ENCODE measurements at places on chromosomes 13 and 19.
A peak's percentile ranks its signal among the peaks of the same experiment; 100 is the strongest.

GRCh38 chr13:27465611-27466010 lies 15.2 kb upstream of the MTIF3 start:
- DNase-seq = no peak

GRCh38 chr19:35380450-35381124 lies 9.7 kb downstream of the GPR42 start:
- DNase-seq = no peak

GRCh38 chr19:43798546-43799409 lies 3.5 kb downstream of the LYPD5 start:
- DNase-seq = no peak

DNA sequence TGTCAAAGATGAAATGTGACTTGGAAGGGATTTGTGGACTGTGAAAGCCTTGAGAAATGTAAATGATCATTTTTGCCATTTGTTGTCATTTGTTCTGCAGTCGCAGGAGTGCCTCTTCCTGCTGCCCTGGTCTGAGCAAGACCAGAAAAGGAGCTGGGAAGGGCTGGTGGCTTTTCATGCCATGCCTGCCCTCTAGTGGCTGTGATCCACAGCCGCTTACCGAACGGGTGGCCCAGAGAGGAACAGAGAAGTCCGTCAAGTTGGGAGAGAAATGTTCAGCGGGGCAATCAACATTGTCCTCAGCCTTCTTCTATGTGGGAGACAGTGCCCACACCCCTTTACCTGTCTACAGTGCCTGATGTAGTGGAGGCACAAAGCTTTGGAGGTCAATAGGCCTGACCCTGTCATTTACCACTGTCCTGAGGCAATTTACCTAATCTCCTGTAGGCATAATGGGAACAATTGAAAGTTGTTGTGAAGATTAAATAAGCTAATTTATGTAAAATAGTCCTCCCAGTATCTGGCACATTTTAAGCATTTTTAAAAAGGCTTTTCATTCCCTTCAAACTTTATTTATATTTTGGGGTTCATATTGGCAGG lies 224.5 kb downstream of the B3GLCT start:
- DNase-seq = peak; percentile 78

- DNase-seq = peak; percentile 92
Observed at GRCh38 chr19:50476224-50476906, at the start of the genes EMC10 and GARIN5A. EMC10 (plus strand) TSS chr19:50476507; CDS start chr19:50476545, 38 bp downstream. GARIN5A (minus strand) TSS chr19:50476848; CDS start chr19:50476388, 460 bp downstream.

DNA sequence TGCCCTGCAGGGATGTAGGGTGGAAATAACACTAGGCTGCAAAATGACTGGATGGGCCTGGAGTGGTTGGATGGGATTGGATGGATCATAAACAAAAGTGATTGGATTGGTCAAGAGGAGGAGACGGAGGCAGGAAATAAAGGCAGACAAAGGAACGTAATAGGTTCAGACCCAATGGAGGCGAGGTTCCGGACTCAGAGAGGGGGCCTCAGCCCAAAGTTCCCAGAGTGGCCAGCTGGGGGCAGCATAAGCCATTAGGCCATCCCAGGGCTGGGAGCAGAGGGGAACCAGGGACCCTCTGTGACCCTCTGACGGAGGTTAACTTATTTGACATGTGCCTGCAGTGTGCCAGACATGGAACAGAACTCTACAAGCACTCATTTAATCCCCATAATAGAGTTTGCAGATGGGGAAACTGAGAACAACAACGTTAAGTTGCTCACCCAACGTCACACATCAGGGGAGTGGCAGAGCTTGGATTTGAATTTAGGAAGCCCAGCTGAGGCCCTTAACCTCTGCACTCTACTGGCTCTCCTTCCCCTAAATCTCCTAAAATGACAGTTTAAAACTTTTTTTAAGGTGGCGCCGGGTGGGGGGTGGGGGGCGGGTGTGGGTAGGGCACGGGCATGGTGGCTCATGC lies 15.3 kb upstream of the MAP1S start:
- DNase-seq = peak; percentile 36

DNA sequence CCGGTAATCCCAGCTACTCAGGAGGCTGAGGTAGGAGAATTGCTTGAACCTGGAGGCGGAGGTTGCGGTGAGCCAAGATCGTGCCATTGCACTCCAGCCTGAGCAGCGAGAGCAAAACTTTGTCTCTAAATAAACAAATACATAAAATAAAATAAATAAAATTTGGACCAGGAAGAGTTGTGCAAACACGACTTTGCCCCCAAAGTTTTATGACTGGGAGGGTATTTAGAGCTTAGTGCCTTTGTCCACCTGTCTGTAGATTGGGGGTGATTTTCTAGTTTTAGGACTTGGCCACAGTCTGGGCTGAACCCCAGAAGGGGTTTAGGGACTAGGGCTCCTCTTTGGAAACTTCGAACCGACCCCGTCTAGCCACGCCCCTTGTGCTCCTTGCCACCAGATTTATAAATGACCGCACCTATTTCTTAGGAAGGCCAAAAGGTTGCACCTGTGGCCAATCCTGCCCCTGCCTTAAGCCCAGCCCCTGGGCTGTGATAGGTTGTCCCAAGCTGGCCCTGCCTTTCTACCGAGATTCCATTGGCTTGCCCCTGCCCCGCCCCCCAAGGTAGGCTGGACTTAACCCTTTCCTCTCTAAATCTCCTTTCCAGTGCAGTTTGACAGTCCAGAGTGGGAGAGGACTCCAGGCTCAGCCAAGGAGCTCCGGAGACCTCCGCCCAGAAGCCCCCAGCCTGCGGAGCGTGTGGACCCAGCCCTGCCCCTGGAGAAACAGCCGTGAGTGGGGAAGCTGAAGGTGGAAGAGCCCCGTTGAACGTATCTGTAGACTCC lies 5.3 kb downstream of the SHD start:
- peak; percentile 9 for DNase-seq

- no peak for DNase-seq
Observed at GRCh38 chr13:57346786-57347185, 179.8 kb downstream of the PRR20E start.

GRCh38 chr13:102276404-102276803 lies 125.4 kb downstream of the FGF14 start:
- no peak for DNase-seq
